ENCODE measurements at places on chromosomes 2 and 18.

- no peak for DNase-seq
These were observed 138.9 kb downstream of the PMAIP1 start for GRCh38 chr18:60038731-60039130.

GRCh38 chr18:34809451-34810072 lies 99.5 kb downstream of the DTNA start:
- no peak for DNase-seq

GRCh38 chr2:206480620-206481019 lies 37.3 kb downstream of the ADAM23 start:
- no peak for DNase-seq

DNA sequence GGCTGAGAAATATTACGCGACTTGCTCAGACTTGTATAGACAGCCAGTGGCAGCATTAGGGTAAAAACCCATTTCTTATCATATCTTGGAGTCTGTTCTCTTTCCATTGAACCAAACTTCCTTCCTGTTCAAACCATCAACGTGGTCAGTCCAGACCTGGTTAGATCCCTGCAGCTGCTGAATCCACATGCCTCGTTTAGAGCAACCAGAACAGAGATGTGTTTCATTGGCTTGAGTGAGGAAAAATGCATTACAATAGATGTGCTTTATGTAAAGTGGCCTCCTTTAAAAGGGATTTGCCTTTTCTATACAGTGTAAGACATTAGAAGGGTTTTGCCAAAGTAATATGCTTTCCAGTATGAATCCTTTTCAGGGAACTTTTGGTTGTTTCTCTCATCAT lies 232.4 kb downstream of the MEIS1 start:
- no peak for DNase-seq

- no peak for DNase-seq
These were observed 68.3 kb downstream of the MEP1B start for GRCh38 chr18:32258148-32258547.

GRCh38 chr2:8527031-8527430 lies 154.8 kb upstream of the ID2 start:
- DNase-seq: no peak

DNA sequence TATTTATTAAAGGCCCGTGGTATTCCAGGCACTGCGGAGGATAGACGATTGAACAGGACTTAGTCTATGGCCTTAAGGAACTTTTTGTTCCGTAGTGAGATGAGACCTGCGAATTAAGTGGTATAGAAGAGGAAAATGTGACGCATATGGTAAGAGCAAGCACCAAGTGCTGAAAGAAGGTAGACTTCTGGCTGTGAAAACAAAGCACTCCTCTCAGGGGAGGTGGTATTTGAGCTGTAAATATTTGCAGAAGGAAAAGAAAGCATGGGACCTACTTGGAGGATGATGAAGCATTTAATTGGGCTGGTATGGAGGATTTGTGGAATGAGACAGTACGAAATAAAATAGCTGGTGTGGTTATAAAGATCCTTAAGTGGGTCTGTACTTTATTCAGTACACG lies 62.5 kb downstream of the GPR39 start:
- no peak for DNase-seq

DNA sequence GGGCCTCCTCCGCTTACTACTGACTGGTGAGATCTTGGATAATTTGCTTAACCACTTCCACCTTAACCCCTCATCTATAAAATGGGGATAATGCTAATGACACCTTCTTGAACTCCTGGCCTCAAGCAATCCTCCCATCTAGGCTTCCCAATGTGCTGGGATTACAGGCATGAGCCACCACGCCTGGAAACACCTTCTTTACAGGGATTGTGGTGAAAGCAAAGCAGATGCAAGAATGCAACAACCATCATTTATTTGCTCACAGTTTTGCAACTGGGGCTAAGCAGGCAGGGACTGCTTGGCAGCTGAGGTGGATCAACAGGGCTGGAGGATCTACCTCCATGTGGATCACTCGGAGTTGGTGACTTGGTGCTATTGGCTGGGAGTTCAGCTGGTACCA lies 76.2 kb upstream of the ZNF532 start:
- DNase-seq: no peak

DNA sequence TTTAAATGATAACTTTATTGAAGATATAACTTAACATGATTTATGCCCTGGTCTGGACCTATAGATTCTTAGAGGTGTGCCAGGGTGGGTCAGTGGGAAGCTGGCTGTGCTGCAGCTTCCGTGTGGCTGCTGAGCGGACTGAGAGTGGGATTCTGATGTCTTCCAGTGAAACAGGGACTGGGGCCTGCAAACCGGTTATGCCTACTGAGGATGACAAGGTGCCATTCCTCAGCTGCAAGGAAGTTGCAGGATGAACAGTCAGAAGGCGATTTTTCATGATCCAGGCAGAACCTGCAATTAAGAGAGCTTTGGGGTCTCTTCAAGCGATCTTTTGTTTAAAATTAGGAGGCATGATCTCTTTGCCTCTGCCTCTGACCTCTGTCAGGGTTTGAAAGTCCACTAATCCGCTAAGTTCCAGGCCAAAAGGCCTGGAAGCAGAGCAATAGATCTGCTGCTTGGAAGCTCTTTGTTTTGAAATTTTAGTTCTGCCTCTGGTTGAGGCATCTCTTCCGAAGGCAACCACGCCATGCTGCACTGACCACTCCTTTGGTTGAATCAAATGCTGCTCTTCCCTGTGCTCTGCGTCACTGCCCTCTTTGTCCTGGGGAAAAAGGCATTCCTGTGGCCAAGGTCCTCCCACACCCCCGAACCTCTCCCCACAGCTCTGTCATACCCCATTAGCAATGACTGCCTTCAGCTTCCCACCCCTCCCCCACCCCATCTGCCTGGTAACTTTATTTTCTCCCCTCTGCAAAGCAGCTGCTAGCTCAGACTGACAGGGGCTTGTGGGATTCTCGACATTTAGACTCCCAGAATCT lies 2.0 kb downstream of the TMEM169 start:
- DNase-seq: no peak

DNA sequence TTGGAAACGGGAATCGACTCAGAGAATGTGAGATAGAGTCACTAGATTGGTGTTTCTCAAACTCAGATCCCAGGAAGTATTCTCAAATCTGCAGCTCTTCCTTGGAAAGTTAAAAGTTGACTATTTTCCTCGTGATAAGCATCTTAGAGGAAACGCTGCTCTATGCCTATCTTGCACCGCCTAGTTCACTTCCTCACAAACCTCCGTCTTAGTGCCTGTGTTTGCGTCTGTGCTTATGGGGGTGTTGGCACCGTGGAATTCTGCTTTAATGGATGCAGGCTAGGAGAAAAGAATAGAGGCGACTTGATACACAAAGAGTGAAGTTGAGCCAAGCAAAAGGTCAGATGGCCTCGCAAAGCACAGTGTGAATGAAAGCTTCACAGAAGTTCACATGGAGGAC lies 255.3 kb upstream of the ID2 start:
- DNase-seq: no peak

GRCh38 chr18:63828120-63828519 lies 52.9 kb downstream of the SERPINB7 start:
- no peak for DNase-seq

- no peak for DNase-seq
These were observed 1604.8 kb upstream of the ZEB2 start for GRCh38 chr2:146124741-146125140.

- DNase-seq: no peak
These were observed 175.7 kb upstream of the PGAP1 start for GRCh38 chr2:197102231-197102630.

DNA sequence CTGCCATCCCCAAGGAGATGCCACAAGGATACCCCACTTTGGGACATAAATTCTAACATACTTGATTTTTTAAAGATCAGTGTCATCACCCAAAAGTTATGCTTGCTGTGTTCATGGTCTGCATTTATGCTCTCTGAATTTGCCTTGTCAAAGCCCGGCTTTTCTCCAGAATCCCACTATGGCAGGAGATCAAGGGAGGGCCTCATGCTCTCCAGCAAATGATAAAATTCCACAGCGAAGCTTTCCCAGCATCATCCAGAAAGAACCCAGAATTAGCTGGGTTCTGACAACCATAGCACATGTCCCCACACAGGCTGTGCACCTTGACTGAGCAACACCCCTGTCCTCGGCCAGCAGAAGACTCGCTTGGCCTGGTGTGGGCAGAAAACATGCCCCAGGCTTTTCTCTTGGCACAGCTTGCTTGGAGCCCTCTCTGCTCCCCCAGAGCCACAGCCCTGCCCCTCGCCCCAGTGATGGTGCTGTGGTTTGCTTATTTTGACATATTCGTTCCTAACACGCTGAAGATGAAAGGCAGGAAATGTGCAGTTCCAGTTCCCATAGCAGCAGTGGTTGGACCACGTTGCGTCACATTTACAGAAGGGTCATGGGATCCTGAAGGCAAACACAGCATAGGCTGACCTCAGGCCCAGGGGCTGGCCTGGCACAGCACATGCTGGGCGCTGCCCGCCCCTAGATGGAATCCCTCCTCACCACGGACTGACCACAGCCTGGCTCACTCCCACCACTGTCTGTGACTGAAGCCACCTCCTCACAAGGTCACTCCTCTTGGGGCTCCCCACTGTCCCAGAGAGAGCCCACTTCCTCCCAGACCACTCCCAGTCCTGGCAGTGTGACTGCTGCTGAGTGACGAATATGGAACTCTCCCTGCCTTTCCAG lies 14.1 kb upstream of the CHRNA1 start:
- no peak for DNase-seq

GRCh38 chr2:69954084-69954483 lies 7.3 kb downstream of the ASPRV1 start:
- DNase-seq: no peak

DNA sequence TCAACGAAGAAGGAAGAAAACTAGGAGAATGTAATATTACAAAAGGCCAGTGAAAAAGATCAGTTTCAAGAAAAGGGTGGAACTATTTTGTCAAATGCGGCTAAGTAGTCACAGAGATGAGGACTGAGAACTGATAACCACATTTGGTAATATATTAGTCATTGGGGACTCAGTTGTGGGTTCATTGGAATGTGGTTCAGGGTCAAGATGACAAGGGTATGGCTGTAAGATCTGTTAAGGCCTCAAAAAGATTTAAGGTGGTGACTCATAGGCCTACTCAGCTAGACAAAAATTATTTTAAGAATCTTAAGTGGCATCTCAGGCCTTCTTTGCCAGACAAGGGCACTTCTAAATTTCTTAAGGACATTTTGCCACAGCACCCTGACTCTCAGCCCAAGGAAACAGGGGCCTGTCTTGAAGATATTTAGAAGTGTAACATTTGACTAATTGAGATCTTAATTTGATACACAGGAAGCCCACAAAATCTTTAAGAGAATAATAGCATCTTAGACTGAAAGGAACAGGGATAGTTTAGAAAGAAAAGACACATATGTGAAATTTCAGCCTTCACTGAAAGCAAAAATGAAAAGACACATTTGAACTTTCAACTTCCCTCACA lies 81.3 kb downstream of the STRADB start:
- DNase-seq: no peak

- DNase-seq: no peak
These were observed 666.8 kb downstream of the ARHGAP15 start for GRCh38 chr2:143796051-143796450.

GRCh38 chr18:35128675-35129074 lies 87.5 kb downstream of the MAPRE2 start:
- DNase-seq: no peak

GRCh38 chr18:76426737-76427305 lies 68.2 kb downstream of the ZNF516 start:
- no peak for DNase-seq

- DNase-seq: no peak
These were observed 69.9 kb downstream of the ODC1 start for GRCh38 chr2:10378189-10378588.

DNA sequence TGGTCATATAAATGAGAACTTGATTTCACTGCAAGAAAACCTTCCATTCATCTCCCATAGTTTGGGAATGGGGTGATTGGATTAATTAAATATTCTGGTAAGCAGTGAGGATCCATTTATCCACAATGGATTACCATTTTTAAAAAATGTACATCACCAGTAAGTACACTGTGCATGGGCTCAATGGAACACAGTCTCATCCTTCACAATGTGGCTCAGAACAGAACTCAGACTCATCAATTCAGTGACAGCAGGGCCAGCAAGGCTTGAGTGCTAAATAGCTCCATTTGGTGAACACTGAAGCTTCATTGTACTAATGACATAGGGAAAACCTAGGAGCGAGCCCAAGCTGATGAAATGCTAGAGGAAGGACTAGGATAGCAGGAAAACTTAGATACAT lies 223.8 kb downstream of the CMPK2 start:
- no peak for DNase-seq

- no peak for DNase-seq
These were observed 261.1 kb upstream of the TRIB2 start for GRCh38 chr2:12455661-12456060.

- DNase-seq: no peak
These were observed 64.1 kb downstream of the EIF2AK3 start for GRCh38 chr2:88563129-88563528.

DNA sequence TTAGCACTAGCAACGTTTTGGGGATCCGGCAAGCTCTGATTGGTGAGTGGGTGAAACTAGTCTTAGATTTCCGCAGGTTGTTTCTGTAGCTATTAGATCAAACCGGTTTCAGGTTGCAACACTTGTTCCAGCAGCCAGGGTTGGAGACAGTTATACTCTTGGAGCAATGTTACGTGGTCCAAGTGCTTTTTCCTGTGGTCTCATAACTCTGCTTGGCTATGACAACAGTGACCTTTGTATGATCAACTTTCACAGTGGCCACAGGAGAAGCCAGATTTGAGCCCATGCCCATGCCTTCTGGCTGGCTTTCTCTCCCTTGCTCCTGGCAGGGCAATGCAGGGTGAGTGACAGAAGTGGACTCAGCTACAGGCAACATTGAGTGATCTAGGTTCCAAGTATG lies 84.5 kb upstream of the TAF1B start:
- DNase-seq: no peak

DNA sequence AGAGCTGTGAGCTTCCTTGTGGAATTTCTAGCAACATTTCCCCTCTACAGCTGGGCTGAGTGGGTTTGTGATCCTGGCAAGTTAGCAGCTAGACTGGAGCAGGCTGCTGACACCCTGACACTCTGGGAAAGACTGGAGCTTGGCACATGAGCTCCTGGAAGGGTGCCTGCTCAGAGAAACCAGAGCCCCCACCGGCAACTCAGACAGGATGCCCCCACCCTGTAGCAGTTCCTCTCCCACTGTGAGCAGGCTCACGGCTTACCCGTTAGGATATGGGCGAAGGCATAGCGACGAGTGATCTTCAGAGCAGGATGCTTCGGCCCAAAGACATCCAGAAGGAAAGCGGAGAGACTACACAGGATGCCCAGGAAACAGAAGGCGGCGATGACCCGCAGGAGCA lies 11.2 kb downstream of the TMEM127 start:
- DNase-seq: no peak

- DNase-seq: no peak
These were observed 66.8 kb downstream of the ABCA12 start for GRCh38 chr2:215071676-215072075.
